ENCODE measurements at places on chromosomes 1 and 21.

- DNase-seq, result no peak
Observed at GRCh38 chr1:147542569-147542897, 1.2 kb downstream of the BCL9 start.

DNA sequence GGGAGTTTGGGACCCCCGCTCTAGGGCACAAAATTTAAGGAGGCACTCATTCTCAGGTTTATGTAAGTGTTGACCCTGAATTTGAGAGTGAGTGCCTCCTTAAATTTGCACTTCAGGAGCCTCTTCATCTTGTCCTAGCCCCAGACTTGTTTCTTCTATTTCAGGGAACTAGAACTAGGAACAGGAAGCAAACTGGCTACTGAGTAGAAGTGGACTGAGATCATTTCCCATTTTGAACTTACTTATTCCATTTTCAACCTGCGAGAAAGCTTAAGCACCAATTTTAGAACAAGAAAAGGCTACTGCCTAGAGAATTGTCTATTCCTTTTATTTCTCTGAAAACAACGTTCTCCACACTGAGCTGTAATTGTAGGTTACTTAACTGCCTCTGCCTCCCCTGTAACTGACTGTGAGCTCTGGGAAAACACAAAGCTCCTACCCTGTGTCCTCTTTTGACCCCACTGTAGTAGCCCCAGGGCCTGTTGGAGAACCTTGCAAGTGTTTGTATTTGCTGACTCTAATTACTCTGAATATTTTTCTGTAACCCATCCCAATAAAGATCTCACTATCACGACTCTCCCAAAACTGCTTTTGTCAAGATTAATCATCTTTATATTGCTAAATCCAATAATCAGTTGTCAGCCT lies 2.5 kb downstream of the PPT1 start:
- DNase-seq, result no peak

DNA sequence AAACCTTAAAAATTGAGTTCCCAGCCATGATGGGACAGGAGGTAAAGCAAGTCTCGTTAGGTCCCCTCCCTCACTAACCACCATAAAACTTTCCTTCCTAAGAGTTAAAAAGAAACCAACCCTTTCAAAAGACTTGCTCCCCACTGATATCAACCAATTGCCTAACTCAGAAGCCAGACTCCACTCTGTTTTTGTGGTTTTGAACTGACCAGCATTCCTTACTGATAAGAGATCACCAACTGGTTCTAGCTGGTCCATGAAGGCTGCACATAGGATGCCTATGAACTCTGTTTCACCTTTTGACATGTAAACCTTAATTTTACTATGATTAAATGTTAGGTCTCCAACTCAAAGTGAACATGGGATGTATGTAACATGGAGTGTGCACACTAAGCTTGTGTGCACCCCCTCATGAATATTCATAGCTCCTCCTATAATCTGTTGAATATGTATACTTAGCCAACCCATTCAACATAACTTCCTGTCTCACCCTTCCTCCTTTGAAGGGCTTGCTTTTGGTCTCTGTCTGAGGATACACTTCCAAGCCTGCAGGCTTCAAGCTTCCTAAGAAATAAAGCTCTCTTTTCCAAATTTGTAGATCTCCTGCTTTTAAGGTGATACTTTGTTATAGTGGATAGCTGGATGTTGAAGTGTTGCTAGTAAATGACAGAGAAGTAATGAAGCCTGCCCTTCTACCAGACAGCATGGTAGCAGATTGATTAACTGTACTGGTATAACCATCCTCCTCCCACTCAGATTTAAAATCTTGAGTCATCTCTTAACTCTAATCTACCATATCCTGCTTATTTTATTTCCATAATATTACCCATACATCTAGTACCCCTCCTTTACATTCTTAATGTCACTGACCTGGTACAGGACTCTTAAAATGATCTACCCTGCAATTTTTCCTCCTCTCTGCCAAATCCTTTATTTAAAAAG lies 95.6 kb downstream of the ZNF644 start:
- DNase-seq, result peak; percentile 20

- no peak for DNase-seq
Observed at GRCh38 chr1:177586429-177586828, 383.4 kb downstream of the SEC16B start.

DNA sequence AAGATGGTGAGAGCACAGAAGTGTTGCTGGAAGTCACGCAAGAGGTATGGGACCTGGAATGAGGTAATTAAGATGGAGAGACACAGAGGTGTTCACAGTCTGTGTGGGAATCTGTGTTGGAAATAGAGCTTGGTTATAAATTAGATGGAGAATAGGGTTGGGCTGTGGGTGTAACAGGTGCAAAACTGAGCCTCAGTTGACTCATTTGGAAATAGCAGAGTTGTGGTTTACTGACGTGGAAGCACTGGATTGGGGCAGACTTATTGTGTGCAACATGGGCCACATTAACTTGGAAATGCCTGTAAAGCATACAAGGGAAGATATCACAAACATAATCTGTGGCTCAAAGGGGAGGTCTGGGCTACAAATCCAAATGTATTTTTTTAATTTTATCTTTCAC lies 13.0 kb downstream of the CAMSAP2 start:
- DNase-seq, result no peak

DNA sequence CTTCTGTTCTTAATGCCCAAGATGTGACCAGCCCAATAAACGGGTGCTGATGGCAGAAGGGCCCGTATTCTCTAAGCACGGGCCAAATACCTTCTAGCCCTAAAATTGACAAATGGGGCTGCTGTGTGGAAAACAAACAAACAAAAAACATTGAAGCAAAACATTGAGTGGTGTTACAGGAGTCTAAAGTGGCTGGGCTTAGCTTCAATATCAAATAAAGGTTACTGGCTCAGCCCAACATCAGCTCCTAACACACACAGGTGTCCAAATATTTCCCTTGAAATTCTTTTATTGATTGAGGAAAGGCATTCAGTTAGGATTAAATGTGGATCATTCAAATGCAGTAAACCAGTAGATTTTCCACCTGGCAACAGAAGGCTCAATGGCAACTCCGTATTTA lies 13.3 kb upstream of the TTF2 start:
- no peak for DNase-seq

DNA sequence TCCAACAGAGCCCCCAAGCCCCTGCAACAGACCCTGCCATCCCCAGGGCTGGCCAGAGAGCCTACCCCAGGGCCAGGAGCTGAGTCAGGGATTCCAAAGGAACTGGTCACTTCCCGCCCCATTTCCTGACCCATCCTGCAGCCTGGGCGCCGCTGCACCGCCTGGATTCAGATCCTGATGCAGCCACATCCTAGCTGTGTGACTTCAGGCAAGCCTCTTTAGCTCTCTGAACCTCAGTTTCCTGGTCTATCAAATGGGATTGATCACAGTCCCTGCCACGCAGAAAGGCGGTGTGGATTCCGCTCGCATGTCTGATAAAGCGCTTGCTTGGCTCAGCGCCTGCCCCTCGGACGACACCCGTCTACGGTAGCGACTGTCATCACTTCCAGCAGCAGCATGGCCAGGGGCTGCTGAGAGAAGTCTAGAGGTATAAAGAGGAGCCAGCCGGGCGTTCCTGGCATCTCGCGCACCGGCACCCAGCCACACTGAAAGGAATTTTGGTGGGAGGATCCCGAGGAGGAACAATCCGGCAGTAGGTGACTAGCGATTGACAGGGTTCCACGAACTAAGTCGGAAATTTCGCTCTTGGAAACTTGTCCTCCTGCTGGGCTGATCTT lies 10.1 kb downstream of the EPHA2 start:
- peak; percentile 86 for DNase-seq

GRCh38 chr1:15524021-15524282 lies at the start of gene CASP9:
Gene CASP9 (minus strand): TSS chr1:15524215. CDS start chr1:15524200, 15 bp downstream.
- no peak for DNase-seq

DNA sequence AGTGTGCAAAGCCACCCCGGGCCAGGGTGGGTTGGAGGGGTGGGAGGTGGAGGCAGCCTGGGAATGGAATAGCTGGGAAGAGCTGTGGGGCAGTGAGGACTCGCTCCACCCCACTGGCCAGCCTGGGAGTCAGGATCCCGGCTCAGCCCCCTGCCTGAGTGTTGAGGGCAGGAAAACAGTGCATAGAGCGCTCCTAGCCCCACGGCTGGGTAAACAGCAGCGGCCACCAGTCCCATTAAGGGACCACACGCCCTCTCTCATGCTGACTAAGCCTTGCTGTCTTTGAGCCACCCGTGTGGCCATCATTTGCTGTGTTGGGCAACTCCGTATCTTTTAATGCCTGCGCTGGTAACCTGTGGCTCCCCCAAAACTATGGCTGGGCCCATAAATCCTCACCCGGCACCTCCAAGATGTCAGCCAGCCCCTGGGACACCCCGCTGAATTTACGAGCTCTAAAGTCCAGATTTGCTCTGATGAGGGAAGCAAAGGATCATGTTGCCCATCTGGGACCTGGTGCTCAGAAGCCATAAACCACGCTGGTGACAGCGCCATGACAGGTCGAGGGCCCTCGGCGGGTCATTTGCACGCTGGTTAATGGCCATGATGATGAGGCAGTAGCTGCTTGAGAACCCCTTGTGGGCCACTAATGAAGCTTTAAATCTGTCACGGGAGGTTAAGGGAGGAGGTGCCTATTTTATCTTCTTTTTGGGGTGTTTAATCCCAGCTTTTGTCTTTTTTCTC lies 34.9 kb downstream of the SYF2 start:
- DNase-seq, result no peak

GRCh38 chr1:38046884-38047602 lies 450 bp upstream of the POU3F1 start:
- peak; percentile 69 for DNase-seq

DNA sequence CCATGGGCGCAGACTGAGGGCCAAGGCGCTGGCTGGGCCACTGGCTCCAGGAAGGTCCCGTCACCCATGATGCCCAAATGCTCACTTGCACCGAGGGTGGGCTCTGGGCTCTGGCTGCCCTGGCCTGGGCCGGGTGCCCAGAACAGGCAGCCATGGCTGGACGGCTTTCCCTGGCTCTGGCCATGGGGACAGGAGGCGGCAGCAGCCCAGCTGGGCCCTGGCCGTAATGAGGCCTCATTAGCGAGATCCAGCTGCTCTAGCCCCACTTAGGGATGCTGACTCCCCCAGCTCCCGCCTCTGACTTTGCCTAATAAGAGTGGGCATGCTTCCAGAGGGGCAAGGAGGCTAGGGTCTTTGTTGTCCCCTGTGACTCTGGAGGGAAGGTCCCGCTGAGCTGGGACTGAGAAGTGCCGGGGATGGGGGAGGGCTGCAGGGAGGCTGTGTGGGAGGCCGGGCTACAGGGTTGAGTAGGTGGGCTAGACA lies 11.8 kb downstream of the SLC6A9 start:
- DNase-seq, result no peak

GRCh38 chr1:110765640-110766335 lies 91.0 kb upstream of the KCNA3 start:
- DNase-seq, result peak; percentile 23

GRCh38 chr1:45621895-45622523 lies 1.8 kb downstream of the CCDC17 start:
- DNase-seq, result no peak

- DNase-seq, result no peak
Observed at GRCh38 chr1:1539310-1540089, 924 bp downstream of the TMEM240 start.

GRCh38 chr21:45788198-45788597 lies 144.7 kb downstream of the PCBP3 start:
- no peak for DNase-seq

GRCh38 chr21:45811136-45811535 lies 167.6 kb downstream of the PCBP3 start:
- DNase-seq, result no peak

DNA sequence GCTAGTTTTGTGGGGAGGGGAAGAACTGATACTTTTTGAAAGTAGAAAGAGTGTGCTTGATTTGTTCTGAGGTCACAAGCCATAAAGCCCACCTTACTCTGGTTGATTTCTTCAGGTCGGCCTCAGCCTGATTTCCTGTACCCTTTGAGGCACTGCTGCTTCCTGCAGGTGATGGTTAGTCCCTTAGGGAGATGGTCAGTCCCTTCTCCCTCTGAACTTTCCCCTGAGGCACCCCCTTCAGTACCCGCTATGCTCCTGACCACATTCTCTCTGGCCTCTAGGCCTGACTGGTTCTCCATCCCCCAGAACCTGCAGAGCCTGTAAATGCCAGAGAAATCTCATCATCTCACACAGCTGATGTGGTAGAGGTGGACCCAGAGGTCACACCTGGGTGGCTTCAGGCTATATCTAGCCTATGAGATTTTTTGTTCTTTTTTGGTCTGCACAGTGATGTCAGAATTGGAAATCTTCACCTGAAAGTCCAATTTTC lies 15.0 kb upstream of the ID3 start:
- no peak for DNase-seq

DNA sequence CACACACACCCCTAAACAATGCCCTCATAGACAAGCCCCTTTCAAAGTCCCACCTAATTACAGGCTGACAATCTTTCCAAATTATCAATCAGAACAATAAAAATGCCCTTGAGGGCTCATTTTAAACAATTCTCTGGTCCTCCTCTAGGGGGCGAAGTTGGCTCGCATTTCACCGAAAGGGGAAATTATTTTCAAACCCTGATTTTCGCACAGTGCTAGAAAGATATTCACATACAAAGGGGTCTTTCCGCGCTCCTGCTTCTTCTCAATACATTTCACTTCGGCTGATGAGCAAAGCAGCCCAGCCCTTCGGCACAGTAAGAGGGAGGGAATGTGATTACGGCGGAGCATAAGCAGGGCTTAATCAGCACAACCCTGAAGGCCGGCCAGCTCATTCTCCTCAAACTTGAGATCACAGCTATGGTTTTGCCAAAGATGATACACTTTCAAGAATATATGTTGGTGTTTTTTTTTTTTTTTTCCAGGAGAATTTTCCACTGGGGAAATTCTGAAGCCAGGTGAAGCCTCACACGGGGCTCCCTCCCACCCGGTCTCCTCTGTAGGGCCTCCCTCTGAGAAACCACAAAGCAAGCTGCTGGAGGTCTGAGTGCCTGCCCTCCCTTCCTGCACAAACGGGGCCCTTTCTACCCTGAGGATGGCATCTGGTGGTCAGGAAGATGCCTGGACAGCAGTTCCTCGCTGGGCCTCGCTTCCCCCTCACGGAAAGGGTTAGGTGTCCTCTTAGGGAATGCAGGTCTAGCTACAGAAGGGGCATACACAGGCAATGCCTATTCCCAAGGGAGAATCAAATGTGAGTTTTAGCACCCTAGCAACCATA lies 66.9 kb downstream of the GNG12 start:
- peak; percentile 66 for DNase-seq

DNA sequence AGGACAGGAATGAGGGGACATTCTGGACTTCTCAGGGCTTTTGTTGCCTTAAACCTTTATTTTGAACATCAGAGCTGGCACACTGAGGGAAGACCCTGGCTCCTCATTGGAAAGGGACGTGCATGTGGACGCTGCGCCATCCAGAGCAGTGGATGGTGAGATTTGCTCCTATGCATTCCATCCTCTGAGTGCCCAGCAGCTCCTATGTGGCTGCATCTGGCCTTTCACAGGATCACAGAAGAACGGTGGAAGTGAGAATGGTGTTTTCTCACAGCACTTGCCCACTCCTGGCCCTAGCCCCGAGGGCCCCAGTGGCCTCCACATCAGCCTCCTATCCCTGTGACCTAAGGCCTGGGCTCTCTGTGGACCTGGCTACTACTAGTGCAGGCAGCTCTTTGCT lies 20.6 kb upstream of the CCDC190 start:
- DNase-seq, result no peak

- peak; percentile 88 for DNase-seq
Observed at GRCh38 chr1:204331847-204332487, 27.8 kb downstream of the PLEKHA6 start.

All from HT-29 (cell line).